ENCODE measurements at places on chromosomes 2 and 18.
A peak's percentile ranks its signal among the peaks of the same experiment; 100 is the strongest.

- DNase-seq, result peak; percentile 12
Observed at GRCh38 chr2:241542278-241542605, 16.3 kb upstream of the BOK start.

DNA sequence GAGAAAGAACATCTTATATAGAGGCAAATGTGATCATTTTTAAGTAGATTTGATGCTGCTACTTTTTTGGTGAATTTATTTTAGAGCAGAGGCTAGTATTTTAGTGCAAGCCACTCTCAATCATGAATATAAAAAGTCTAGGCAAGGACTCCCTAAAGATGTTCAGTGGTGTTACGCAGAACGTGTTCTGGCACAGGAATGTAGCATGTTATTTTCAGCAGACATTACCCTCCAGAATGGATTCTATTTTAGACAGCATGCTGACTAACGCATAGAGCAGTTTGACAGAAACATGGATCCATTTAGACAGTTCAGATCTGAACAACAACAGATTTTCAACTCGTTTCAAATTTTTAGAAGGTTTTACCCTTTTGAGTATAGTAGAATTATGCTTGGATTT, 54.1 kb downstream of the DSC3 start:
- no peak for DNase-seq

GRCh38 chr2:177721818-177722567, 329.4 kb downstream of the AGPS start:
- no peak for DNase-seq

- no peak for DNase-seq
Observed at GRCh38 chr18:59382383-59382782, 23.3 kb upstream of the LMAN1 start.

DNA sequence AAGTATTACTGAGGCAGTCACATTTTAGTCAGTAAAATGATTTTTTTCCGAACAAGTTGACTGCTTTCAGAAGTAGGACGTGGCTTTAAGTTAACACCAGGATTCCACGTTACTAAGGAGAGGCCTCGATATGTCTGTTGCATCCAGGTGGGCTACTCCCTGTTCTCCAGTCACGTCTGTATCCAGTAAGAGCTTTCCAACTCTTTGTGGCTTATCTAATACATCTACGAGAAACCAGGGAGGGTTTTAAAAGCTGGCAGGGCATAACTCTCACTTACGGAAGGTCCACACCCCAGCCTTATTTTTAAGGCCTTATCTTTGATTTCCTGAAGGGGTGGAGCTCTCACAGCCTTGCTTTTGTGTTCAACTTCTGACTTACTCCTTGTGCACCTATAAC, 99.2 kb downstream of the SLC8A1 start:
- no peak for DNase-seq

DNA sequence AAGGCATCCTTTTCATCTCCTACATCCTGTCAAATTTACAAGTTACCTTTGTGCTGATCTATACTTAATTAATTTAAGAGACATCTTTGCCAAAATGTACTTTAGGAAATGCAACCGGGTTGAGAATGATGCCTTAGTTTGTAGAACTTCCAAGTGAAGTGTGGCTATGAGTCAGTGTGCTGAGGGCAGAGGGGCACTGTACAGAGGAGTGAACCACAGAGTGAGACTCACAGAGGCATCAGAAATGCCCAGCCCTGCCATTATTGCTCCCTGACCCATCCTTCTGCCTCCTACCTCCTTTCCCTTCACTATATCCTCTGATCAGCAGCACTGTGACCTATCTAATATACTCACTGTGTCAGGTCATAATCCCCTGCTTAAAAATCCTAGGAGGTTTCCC, 320.1 kb downstream of the LRRTM1 start:
- no peak for DNase-seq

- DNase-seq, result no peak
Observed at GRCh38 chr2:156526950-156527636, 90.9 kb downstream of the GPD2 start.

DNA sequence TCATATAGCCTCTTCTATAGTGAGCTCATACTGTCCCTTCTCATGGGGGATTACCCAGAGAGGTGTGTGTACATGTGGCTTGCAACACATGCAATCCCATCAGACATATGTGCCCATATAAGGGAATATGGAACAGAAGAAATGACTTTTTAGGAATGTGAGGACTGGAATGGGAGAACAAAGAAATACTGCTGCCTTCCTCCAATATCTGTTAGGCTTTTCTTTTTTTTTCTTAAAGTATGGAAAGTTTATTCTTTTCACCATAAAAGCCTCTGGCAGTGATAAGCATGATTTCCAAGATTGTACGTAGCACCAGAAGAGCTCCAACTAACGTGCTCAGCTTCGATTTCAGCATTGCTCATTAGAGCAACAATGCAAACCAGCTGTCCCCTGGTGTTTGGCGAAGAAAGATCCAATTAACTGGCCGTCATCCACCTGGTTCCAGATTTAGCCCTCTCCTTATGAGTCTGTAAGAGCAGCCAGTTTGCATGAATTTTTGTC, 113.6 kb downstream of the ADCYAP1 start:
- peak; percentile 98 for DNase-seq

- DNase-seq, result no peak
Observed at GRCh38 chr2:200588076-200588678, 2.4 kb downstream of the AOX1 start.

- DNase-seq, result no peak
Observed at GRCh38 chr2:96783388-96783787, 22.7 kb downstream of the CNNM4 start.

DNA sequence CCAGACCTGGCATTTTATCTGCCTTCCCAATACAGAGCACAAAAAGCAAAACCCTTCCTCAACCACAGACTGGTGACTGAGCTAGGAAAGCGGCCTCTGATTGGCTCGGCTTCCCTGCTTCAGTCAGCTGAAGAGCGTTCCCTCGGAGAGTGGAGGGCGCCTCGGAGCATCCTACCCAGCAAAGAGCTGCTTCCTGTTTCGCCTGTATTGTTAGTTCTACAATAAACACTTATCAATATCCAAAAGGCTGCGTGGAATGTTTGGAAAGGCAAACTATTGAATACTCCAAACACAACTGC, 125.0 kb downstream of the CACNB4 start:
- peak; percentile 81 for DNase-seq

DNA sequence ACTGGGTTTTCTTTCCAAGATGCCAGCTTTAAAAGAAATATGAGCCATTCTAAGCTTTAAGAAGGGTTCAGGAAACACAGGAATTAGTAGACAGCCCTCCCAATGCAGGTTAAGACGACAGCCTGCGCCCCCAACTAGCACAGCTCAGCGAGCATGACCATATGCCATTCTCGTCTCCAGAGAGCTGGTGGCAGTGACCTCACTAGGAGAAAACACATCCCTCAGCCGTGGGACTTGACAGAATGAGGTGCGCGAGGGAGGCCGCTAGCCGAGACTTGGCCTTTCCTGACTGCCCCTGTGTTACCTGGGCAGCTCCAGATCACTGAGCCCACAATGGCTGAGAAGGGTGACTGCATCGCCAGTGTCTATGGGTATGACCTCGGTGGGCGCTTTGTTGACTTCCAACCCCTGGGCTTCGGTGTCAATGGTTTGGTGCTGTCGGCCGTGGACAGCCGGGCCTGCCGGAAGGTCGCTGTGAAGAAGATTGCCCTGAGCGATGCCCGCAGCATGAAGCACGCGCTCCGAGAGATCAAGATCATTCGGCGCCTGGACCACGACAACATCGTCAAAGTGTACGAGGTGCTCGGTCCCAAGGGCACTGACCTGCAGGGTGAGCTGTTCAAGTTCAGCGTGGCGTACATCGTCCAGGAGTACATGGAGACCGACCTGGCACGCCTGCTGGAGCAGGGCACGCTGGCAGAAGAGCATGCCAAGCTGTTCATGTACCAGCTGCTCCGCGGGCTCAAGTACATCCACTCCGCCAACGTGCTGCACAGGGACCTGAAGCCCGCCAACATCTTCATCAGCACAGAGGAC, 103.9 kb downstream of the MAPK4 start:
- DNase-seq, result peak; percentile 46

- DNase-seq, result no peak
Observed at GRCh38 chr18:62664414-62664813, 50.9 kb upstream of the PHLPP1 start.

DNA sequence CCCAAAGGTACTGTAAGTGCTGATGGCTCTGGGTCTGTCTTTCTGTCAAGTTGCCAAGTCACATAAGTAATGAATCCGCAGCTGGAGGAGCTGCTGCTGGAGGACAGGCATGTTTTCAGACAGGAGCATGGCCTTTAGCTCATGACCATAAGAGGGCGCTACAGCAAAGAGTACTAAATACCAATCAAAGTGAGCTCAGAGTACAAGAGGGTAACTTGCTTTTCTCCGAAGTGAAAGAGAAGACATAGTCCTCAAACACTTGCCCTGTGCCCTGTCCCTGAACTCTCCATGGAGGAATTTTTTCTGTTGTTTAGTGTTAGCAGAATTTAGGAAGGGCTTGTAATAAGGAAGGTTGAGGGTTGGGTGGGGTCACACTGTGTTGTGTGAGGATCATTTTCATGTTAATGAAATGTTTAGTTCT, 58.0 kb upstream of the EML6 start:
- peak; percentile 55 for DNase-seq

DNA sequence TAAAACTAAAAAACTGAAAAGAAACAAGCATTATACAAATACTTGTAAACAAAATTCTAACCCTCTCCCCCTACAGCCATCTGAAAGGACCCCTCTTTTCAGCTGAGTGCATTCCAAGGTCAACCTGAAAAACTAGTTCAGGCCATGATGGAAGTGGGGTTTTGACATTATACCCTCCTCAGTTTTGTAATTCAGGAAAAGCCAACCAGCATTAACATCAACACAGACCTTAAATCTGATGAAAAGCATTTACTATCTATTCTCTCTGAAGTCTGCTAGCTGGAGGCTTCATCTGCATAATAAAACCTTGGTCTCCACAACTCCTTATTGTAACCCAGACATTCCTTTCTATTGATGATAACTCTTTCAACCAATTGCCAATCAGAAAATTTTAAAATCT, 302.2 kb downstream of the CNTNAP5 start:
- DNase-seq, result no peak

DNA sequence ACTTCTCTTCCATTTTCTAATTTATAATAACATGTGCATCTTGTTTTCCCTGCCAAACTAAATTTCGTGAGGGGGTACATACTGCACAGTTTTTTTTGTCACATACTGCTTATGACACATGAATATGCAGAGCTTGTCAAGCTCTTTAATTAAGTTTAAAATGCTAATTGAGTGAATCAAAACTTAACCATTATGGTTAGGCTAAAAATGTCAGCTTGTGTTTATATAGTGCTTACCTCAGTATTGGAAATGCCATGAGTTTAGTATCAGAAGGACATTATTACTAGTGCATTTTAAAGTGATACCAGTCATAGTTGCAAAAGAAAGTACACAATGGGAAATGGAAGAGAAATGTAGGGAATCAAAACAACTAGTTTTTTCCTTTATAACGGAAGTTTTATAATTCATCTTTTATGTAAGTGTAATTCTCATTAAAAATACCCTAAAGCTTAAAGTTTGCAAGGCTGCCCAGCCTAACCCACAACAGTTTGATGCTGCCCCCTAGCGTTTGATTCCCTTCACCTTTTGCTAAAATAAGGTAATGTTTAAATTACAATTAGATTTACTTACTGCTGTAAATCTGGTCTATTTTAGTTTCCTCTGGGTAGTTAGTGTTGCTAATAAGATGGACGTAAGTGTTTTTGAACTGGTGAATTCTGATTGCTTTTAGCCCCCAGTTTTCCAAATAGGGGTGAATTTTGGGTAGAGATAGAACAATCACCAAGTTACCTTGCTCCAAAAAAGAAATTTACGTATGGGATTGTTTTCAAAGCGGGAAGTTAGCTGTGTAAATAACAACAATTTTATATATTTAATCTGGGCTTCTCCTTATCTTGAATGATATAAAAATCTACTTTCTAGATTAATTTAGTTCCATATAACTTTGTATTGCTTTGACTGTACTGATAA, 3.2 kb downstream of the SLC39A10 start:
- peak; percentile 58 for DNase-seq

DNA sequence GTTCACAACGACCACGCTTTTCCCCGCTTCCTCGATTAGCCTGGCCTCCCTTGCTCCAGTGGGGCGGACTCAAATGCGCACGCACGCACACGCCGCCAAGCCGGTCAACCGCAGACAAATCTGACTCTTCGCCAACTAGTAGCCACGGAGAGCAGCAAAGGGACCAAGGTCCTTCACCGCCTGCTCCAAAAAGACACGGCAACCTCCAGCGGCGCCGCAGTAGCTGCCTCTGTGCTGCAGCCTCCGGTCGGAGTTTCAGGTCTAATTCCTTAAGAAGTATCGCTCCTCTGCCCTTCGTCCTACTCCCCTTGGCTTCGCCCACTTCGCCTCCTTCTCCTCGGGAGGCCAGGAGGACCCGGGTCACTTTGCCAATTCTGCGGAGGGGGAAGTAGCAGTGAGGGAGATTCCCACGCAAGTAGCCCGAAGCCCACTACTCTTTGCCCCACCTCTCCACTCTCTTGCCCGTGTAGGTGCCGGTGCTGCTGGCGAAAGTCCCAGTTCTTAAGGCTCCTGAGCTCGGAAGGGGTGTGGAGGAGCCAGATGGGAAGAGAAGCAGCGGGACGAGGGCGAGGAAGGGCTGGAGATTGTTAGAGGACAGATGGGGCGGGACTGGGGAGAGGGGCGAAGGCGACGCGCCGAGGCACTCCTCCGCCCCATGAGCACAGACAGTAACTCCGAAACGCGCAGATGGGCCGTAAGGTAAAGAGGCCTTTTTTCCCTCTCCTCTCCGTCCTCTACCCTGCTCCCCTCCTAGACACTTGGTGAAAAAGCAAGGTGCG, 615 bp downstream of the AKAIN1 start:
- peak; percentile 81 for DNase-seq

GRCh38 chr2:68909793-68910674, 38.8 kb upstream of the BMP10 start:
- DNase-seq, result peak; percentile 51

GRCh38 chr18:47613929-47614328, 316.5 kb downstream of the SMAD2 start:
- no peak for DNase-seq

GRCh38 chr2:127943186-127943585, 57.4 kb upstream of the AMMECR1L start:
- DNase-seq, result no peak

Measured in NCI-H524 (cell line).